G401 (cell line): ENCODE measurements at places on chromosomes 2 and 18. TPM values are rescaled to one million over a fixed set of nuclear protein-coding genes. Genes with fewer than 3 reads are reported as not detected.

The KLHL30 gene
- 0.07 TPM in 1 of 2 replicates, not detected in the other for total RNA-seq

The TMEM247 gene
- total RNA-seq, result not detected in 2 replicates

- DNase-seq, result no peak
Measured at GRCh38 chr18:59272221-59272888, 899 bp downstream of the RAX start.

The C2orf92 gene
- 4.8 TPM in 1 of 2 replicates, not detected in the other for total RNA-seq

DNA sequence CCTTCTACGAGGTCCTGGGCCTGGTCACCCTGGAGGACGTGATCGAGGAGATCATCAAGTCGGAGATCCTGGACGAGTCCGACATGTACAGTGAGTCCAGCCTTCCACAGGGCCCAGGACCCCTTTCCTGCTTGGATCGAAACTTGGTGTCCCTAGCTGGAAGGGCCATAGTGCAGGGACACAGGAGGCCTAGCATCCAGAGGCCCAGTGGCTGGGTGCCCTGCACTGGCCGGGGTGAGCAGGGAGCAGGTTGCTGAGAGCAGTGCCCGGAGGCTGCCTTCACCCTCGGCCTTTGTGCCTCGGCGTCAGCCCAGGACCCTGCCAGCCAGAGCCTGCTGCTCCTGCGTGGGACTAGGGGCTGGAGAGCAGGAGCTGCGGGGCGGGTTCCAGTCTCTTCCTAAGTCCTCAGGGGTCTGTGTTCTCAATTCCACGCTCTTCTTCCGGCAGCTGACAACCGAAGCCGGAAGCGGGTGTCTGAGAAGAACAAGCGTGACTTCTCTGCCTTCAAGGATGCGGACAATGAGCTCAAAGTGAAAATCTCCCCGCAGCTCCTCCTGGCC lies 18.9 kb upstream of the CNNM3 start:
- no peak for DNase-seq

The GDF7 gene
- 0.37 and 1.2 TPM in 2 replicates for total RNA-seq
